ENCODE measurements at places on chromosomes 6 and 20. TPM values are rescaled to one million over a fixed set of nuclear protein-coding genes. Genes with fewer than 3 reads are reported as not detected.
A peak's percentile ranks its signal among the peaks of the same experiment; 100 is the strongest.

DNA sequence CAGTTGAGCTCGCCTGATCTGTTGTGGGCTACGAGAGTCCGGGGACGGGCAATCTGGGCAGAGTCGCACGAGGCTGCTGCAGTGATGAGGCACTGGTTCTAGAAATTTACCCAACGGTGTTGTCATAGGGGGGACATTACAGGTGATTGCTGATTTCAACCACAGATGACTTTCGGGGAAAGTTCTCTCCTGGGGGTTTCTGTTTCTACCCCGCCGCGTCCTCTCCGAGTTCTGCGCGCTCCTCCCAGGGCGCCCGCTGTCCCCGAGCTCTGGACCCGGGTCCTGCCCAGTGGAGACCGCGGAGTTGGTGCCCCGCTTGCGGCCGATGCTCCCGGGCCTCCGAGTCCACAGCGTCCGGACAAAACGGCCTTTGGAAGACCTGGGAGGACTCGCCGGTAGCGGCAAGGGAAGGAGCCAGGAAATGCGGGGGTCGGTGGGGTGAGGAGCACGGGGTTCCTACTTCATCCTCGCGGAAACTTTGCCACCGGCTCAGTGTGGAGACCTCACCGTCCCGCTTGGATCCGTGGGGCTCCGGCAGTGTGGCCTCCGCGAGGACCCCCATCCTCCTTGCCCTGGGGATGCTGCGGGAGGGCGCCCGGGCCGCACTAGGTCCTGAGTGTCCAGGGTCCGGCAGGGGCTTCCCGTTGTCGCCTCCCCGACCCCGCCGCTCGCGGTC lies 12.3 kb upstream of the RAET1L start:
- no peak for DNase-seq

Gene KIF25
- total RNA-seq, result not detected

GRCh38 chr20:32539817-32540675 lies 45.1 kb downstream of the NOL4L start:
- peak; percentile 25 for DNase-seq

DNA sequence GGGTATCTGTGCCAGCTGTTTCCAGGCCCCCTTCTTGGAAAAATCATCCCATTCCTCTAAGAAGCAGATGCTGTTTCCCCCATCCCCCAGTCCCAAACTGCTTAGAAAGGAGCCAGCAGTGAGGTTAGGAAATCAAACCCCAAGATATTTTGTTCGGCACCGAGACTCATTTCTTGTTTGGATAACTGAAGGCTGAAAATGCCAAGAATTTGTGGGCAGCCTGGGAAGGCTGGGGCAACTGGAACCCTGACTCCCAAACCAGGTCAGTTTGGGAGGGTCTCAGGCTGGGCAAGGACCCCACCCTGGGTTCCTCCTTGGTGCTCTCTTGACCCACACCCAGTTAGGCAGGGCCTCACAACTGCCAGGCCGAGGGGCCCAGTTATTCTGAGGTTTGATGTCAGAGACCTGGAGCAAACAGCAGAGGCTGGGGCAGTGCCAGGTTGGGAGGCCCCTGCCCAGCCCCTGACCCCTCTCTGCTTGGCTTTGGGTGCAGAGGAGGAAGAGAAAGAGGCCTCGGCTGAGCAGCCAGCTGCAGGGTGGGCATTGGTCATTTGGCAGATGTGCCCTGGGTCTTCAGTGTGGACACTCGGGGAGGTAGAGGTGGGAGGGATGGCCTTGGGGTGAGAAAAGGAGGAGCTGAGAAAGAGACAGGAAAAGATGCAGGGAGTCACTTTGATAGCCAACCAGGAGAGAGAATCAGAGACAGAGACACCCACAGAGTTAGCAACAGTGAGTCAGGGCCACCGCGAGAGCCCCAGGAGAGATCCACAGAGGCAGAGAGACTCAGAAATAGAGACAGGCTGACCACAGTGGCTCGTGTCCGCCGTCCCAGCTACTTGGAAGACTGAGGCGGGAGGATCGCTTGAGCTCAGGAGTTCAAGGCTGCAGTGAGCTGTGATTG lies 5.0 kb downstream of the ANGPT4 start:
- DNase-seq, result no peak

Gene CRISP3
- total RNA-seq, result not detected

Gene GJA10
- total RNA-seq, result not detected

DNA sequence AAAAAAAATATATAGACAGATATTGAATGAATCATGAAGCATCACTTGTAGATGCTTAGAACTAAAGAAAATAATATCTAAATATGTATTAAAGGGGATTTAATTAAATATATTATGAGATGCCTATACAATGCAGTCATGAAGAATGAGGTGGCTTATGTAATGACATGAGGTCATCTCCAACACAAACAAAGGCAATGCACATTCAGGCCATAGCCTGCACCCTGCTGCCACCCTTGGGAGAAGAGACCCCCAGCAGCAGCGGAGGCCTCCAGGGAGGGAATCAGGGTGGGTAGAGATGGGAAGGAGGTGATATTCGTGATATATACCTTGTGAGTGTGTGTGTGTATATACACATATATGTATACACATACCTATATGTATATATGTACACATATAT lies 26.4 kb upstream of the SSTR4 start:
- DNase-seq, result no peak

Data from activated B cell treated with CpG ODN at 0.5 μM for 24 hours (primary cell).